ENCODE measurements at places on chromosomes 3 and 15. TPM values are rescaled to one million over a fixed set of nuclear protein-coding genes. Genes with fewer than 3 reads are reported as not detected.
A peak's percentile ranks its signal among the peaks of the same experiment; 100 is the strongest.

MYRIP gene
- total RNA-seq, result 1.8 TPM

ANKUB1 gene
- 3.1 TPM for total RNA-seq

- no peak overlapping the region for H3K27ac ChIP-seq
- peaks cover 23% of the 10 kb centered on the region for H3K36me3 ChIP-seq
- no peak overlapping the region for H3K4me3 ChIP-seq
- peaks cover 6% of the 10 kb centered on the region for H3K4me1 ChIP-seq
Observed at GRCh38 chr3:129034642-129035041, 25.9 kb upstream of the GP9 start.

- no peaks in the 10 kb centered on the region for H3K27me3 ChIP-seq
- DNase-seq, result no peak
- no peak overlapping the region for H3K4me3 ChIP-seq
- no peaks in the 10 kb centered on the region for H3K4me1 ChIP-seq
- H3K27ac ChIP-seq, result no peak overlapping the region
Observed at GRCh38 chr3:123337226-123337625, 111.7 kb downstream of the ADCY5 start.

KBTBD13 gene
- not detected for total RNA-seq

KCNH8 gene
- total RNA-seq, result 0.12 TPM

DNA sequence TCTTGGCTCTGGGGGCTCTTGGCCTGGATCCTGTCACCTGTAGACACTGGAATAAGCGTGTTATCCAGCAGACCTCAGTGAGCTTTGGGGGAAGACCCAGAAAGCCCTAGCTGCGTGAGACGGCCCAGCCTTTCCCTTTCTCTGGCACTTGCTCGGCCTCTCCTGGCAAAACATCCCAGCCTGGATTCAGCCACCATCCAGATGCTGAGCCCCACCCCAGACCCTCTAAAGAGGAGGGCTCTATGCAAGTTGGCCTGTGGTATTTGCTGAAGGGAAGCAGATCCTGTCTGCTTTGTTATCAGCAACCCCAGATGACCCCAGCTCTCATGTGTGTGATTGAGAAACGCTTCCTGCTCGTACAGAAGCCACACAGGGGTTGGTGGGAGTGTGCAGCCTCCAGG lies 267.2 kb downstream of the FAM43A start:
- H3K4me3 ChIP-seq, result no peak overlapping the region
- no peak overlapping the region for H3K27ac ChIP-seq
- H3K36me3 ChIP-seq, result no peaks in the 10 kb centered on the region
- H3K4me1 ChIP-seq, result peaks cover 20% of the 10 kb centered on the region
- no peaks in the 10 kb centered on the region for H3K27me3 ChIP-seq
- DNase-seq, result no peak

DNA sequence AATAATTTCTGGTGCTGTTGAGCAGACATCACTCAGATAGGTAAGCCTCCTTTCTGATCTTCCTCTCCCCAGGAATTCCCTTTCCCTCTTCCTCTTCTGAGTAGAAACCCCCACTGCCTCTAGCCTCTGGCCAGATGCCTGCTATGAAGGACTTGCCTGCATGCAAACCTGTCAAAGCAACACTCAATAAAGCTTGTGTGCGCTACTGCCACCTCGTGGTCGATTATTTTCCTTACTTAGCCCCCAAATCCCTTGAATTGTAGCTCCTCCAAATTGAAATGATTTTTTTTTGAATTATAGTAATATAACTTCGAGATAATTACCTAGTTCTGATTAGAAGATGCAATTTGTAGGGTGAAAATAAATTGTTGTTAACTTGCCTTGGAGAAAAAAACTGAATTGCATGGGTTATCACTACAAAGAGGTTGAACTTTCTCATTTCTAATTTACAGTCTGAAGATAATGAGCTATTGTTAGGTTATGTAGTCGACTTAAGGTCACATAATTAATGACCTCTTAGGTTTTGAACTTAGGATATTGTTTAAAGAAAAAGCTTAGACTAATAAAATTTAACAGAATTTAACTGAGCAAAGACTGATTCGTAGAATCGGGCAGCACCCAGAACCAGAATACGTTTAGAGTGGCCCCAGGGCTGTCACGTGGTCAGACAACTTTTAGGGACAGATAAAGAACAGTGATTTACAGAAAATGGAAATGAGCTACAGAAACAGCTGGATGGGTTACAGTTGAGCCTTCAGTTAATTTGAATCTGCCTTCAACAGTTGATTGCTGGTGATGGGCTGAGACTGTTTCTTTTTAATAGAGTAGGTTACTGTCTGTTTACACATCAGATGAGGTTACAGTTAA lies 269.3 kb downstream of the ARPP21 start:
- H3K27ac ChIP-seq, result no peak overlapping the region
- H3K4me1 ChIP-seq, result no peaks in the 10 kb centered on the region
- no peaks in the 10 kb centered on the region for H3K27me3 ChIP-seq
- no peaks in the 10 kb centered on the region for H3K36me3 ChIP-seq
- peak; percentile 55 for DNase-seq

KLHL40 gene
- not detected for total RNA-seq

DNA sequence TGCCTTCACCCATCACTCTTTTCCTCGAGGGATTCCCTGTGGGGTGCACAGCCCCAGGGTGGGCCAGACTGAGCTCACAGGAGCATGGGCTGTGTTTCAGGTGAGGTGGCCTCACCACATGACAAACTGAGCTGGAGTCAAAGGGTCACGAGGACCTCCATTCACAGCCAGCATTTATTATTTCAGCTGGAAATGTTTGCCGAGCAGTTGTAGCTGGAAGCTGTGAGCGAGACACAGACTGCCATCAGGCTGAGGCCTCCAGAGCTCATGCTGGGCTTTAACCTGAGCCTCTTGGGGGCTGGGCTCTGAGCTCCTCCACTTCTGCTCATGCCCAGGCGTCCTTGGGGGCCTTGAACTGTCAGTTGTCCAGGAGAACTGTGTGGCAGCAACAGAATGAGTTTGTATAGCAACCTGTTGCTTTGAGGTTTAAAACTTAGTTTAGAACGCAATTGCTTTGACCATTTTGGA lies 57.5 kb downstream of the FLNB start:
- no peak overlapping the region for H3K4me3 ChIP-seq
- H3K27me3 ChIP-seq, result no peaks in the 10 kb centered on the region
- no peaks in the 10 kb centered on the region for H3K4me1 ChIP-seq
- H3K27ac ChIP-seq, result no peak overlapping the region
- no peak for DNase-seq

FGF7 gene
- total RNA-seq, result 24.2 TPM

TICRR gene
- 0.32 TPM for total RNA-seq

GRCh38 chr15:56286213-56286612 lies 42.5 kb upstream of the RFX7 start:
- DNase-seq, result no peak
- H3K4me3 ChIP-seq, result no peak overlapping the region
- H3K27ac ChIP-seq, result no peak overlapping the region
- no peaks in the 10 kb centered on the region for H3K36me3 ChIP-seq
- no peaks in the 10 kb centered on the region for H3K27me3 ChIP-seq

DNA sequence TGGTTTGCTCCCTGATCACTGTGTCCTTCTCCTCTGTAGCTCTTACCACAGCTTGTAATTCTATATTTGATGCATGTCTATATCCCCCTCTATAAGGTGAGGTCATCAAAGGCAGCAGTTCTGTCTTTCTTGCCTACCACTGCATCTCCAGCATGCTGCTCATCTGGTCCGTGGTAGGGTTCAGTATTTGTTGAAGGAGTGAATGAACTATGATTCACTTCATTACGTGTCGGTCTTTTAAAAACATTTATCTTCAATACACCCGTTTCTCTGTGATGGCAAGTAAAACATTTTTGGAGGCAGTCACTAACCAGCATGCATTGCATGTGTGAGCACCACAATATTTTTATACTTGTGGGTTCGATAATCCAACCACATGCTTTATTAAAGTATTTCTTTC lies 27.6 kb downstream of the CHST14 start:
- no peak for DNase-seq
- no peaks in the 10 kb centered on the region for H3K36me3 ChIP-seq
- H3K27ac ChIP-seq, result no peak overlapping the region
- no peaks in the 10 kb centered on the region for H3K27me3 ChIP-seq

THBS1 gene
- total RNA-seq, result 226 TPM

SLC24A5 gene
- total RNA-seq, result not detected

ISG20 gene
- total RNA-seq, result 32.0 TPM

C2CD4B gene
- 2.6 TPM for total RNA-seq

DNA sequence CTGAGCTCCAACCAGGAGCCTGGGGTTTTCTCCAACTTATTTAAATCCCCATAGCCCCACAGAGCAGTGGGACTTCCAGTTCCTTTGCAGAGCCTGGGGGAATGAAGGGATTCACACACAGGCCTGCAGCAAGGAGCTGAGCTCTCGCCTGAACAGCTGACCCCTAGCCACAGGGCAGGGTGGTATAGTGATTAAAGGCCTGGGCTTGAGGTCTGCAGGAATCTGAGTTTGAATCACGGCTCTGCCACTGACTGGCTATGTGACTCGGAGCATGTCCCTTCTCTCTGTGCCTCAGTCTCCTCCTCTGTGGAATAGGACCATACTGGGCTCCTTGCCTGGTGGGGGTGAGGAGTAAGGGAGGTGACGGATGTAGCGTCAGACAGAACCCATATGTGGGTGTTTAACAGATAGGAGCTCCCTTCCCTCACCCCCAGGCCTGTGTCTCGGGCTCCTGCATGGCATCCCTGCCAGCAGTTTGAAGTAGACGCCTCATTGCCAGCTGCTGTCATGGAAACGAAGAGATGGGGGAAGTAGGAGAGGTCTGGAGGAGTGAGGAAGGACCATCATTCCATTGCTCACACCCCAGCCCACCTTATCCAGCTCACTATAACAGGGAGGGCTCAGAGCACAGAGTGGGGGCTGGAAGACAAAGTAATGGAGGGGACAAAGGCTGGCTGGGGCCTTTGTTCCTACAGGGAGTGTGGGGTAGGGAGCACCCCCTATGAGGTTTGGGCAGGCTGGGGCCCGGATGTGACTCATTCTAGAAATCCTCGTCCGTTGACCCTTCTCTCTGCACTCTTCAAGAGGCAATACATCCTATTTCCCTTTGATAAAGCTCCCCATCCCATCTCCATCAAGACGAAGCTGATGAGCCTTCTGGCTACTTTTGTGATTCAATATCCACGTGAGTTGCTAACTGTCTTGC lies 14.8 kb downstream of the HRH1 start:
- no peaks in the 10 kb centered on the region for H3K36me3 ChIP-seq
- no peaks in the 10 kb centered on the region for H3K27me3 ChIP-seq
- H3K4me1 ChIP-seq, result no peaks in the 10 kb centered on the region
- DNase-seq, result no peak
- H3K27ac ChIP-seq, result no peak overlapping the region

DNA sequence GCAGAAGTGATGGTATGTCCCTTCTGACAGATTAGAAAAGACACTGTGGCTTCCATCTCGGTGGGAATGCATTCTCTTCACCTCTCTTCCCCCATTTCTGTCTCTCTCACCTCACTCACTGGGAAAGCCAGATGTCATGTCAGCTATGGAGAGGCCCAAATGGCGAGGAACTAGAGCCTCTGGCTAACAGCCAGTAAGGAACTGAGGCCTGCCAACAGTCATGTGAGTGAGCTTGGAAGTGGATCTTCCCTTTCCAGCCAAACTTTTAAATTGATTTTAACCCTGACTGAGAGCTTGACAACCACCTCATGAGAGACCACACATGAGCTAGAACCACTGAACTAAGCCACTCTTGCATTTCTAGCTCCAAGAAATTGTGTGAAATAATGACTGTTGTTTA lies 35.2 kb upstream of the CDAN1 start:
- no peaks in the 10 kb centered on the region for H3K27me3 ChIP-seq
- no peak for DNase-seq
- H3K36me3 ChIP-seq, result peaks cover 32% of the 10 kb centered on the region
- no peak overlapping the region for H3K4me3 ChIP-seq
- H3K4me1 ChIP-seq, result peaks cover 5% of the 10 kb centered on the region
- no peak overlapping the region for H3K27ac ChIP-seq

DNA sequence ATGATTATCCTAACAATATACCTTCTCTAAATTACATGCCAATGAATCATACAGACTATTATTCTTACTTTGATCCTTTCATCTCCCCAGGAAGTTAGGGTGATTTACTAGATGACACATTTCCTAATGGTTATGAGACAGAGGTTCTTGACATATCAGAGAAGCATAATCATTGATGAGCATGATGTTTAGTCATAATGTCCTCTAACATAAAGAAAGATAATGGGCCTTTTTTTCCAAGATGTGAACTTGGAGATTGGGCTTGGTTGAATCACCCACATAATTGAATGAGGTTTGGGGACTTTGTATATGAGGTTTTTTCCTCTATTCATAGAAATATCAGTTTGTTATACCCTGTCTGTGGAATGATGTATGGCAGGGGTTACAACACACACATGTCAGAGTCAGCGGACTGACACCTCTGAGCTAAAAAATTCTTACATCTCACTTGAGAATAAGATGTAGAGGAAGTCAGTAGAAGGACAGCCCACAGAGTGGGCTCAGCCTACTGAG lies 69.7 kb upstream of the DCBLD2 start:
- no peaks in the 10 kb centered on the region for H3K27me3 ChIP-seq
- no peak overlapping the region for H3K4me3 ChIP-seq
- H3K36me3 ChIP-seq, result no peaks in the 10 kb centered on the region
- H3K4me1 ChIP-seq, result no peaks in the 10 kb centered on the region
- no peak for DNase-seq

DNA sequence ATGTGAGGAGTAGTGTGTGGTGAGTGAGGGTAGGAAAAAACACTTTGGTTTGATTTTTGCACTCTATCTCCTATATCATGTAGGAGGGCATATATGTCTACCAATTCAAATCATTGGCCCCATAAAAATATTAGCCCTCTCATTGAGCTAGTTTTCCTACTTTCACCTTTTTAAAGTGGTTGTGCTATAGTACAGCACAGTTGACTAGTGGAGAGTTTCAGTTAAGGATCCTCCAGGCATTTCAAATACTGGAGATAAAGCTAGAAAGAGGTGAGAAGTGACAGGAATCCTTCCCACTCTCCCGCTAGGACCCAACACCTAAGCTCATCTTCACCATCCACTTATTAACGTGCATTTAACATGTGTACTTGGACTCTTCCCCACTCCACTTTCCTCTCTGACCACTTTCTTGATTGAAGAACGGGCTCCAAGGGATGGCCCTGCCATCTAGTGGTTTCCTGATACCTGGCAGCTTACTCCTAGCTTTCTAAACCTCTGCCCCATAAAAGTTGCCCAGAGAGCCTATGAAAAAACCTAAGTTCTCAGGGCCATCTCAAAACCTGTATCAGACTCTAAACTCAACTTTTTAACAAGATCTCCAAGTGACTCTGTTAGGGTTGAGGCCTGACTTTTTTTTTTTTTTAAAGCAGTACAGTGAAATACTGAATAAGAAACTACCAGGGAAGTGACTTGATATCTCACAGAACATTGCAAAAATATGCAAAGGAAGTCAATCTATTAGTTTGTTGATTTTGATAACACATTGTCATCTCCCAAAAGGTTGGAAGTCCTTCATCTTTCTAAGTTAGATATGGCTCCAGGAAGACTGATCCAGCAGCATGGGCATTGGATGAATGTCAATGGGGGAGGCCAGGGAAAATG lies 17.9 kb downstream of the IL12A start:
- no peak for DNase-seq
- H3K4me3 ChIP-seq, result no peak overlapping the region
- H3K4me1 ChIP-seq, result no peaks in the 10 kb centered on the region
- no peak overlapping the region for H3K27ac ChIP-seq
- H3K27me3 ChIP-seq, result no peaks in the 10 kb centered on the region
- no peaks in the 10 kb centered on the region for H3K36me3 ChIP-seq

All from lower lobe of right lung (tissue), 2 donors.